Activated CD4-positive, alpha-beta T cell treated with anti-CD3 and anti-CD28 coated beads for 24 hours (primary cell): ENCODE measurements at places on chromosomes 2 and 18.

DNA sequence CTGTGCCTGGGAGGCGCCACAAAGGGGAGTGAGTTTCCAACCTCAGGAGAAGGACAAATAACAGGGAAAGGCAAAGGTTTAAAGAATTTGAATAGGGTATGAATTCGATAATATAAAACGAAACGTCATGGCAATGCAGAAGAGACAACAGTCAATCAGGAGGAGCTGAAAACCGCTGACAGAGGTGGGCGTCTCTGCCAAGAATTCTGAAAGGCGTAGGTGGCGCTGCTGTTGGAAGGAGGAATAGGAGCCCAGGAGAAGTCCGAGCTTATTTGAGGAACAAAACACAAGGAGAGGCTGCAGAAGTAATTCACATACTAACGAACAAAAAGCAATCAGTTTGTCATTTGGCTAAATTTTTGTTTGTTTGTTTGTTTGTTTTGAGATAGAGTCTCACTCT, 485.8 kb upstream of the POU3F3 start:
- DNase-seq = no peak

DNA sequence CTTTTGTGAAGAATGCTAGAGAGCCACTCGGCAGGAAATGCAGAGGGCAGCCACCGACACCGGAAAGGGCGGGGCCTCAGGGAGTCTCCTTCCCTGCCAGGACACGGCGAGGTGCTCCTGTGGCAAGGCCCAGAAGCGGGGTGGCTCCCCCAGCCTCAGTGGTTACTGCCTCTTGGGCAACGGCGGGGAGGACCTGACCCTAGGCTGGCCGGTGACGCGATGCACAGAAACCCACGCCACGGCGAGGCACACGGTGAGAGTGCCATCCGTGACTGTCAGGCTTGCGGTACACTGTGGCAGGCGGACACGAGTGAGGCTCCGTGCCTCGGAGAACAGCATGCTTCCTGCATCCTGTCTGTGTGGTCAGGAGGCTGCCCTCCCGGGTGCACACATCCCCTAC, 47.8 kb downstream of the ZAP70 start:
- peak; percentile 18 for DNase-seq

GRCh38 chr2:60297296-60298005, 256.0 kb downstream of the BCL11A start:
- no peak for DNase-seq

- DNase-seq = no peak
These were observed 135.3 kb downstream of the KLHL29 start for GRCh38 chr2:23520256-23520655.

- DNase-seq = no peak
These were observed 46.6 kb downstream of the ARL5A start for GRCh38 chr2:151781642-151782041.

DNA sequence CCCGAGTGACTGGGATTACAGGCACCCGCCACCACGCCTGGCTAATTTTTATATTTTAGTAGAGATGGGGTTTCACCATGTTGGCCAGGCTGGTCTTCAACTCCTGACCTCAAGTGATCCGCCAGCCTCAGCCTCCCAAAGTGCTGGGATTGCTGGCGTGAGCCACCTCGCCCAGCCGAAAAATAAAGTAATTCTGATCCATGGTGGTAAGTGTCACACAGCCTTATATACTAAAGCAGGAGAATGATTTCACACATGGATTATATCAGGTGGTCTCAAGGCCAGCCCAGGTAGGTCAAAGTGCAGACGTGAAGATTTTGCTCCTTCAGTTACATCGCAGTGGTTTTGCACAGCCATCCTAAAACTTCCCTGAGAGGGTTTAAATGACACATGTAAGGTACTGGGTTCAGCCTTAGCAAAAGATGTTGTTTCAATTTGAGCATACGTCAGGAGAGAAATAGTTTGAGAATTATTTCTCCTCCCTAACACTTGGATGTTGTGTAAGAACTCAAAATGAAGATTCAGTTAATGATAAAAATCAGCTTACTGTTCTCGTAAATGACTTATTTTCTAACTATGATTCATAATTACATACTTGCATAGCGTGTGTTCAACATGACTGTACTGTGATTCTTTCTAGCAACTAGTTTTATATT, 93.0 kb upstream of the SLC39A10 start:
- DNase-seq = no peak

DNA sequence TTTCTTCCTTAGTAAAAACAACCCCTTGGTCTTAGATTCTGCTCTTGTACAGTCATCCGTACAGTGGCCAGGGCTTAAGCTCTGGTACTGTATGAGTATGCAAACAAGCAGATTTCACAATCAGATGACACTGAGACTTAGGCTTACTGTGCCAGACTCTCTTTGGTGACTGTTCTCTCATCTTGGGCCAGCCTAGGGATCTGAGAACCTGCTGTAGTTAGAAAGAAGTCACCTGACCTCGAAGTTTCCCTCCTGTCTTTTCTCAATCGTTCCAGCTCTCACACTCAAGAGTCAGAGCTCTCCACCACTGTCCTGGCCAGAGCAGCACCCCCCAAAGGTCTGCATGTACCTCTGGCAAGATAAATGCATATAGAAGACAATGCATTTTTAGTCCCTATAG, 63.2 kb downstream of the ZEB2 start:
- no peak for DNase-seq

GRCh38 chr18:74291472-74291770, 342 bp downstream of the CYB5A start:
- no peak for DNase-seq

DNA sequence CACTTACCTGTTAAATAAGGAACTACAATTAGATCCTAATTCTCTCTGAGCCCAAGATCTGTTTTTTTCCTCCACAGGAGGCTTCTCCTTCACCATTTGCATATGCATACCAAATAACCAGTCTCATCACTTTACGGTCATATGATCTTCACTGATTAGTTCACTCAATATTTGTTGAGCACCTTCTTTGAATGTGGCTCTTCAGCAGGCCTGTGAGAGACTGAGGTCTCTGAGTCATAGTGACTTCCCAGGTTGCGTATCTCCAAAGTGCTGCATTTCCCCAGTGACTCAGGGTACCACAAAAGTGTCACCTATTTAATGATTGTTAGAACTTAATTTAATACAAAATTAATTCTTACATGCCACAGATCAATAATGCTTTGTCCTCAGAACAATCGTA, 108.8 kb upstream of the TRIB2 start:
- DNase-seq = no peak

- no peak for DNase-seq
These were observed 10.5 kb upstream of the TMSB10 start for GRCh38 chr2:84894758-84895520.

DNA sequence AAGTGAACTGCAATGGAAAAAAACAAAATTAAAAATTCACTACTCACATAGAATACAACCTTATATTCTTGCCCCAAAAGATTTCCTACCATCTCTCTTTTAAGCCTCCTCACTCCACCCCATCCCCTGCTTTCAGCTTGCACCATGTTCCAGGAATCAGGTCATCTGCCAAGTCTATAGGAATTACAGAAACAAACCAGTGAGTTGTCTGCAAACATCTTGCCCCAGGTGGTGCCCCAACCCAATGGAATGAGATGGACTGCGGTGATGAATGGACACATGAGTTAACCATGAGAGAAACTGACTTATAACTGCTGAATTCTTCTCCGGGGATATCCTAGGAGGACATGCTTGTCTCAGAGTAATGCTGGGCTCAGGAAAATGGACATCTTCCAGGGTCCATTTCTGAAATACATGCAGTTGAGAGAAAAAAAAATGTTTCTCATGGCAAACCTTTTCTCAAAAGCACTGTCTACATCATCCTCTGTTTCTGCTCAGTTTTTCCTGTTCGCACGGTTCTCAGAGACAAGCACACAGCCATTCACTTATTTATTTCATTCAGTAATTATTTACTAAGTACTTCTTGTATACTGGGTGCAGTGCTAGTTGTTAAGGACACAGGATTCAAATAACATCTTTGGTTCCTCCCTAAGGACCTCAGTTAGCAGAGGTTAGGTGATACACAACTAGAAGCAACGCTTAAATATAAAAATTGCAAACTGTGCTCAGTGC, 350.0 kb downstream of the RND3 start:
- no peak for DNase-seq

DNA sequence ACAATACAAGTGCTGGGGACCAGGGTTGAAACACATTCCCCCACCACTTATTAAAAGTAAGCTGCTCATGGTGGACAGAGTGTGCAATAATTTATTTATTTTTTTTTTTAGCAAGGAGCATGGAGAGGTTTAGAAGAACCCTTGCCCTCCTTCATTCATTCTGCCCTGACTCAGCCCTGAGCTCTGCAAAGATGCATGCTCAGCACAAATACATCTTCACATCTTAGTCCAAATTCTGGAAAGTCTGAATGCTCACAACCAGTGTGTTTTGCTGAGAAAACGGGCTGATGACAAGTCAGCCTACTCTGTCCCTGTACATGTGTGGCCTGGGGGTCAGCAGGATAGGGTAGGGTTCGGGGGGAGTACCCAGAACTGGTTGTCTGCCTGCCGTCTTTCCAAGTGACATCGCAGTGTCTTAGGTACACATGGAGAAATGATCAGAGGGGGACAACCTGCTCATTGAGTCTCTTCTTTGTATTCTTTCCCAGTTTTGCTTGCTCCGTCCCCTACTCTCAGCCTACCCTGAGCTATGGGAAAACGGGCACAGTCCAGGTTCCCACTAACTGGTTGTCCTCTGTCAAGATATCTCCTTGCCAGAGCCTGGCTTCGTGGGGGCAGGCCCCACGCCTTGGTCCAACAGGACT, 76.4 kb downstream of the ADD2 start:
- DNase-seq = no peak

DNA sequence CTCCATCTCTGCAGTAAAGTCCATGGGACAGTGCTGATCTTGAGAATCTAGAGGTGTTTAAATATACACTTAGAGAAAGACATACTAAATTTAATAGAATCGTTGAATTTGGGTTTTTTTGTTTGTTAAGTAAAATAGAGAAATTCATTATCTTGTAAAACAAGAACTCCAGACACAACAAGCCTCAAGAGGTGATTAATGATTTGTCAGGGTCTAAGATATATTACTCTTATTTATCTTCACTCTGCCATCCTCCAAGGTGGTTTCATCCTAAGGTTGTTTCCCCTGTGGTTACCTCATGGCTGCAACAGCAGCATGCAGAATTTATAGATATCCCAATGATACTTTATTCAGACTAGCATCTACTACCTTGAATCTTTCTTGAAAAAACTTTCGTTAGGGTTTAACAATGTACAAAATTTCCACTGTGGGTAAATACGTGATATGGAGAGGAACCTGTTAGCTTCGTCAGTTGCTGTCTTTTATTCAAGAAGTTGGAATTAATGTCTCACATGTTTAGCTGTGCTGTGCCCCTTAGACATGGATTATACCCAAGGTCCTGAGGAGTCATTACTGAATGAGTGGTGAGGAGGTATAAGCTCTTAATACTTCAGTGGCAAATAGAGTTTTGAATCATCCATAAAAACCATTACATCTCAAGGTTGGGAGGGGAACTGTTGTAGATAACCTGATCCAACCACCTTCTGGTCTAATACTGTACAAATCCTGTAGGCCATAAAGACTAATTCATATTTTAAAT, 128.0 kb downstream of the GPD2 start:
- DNase-seq = no peak

DNA sequence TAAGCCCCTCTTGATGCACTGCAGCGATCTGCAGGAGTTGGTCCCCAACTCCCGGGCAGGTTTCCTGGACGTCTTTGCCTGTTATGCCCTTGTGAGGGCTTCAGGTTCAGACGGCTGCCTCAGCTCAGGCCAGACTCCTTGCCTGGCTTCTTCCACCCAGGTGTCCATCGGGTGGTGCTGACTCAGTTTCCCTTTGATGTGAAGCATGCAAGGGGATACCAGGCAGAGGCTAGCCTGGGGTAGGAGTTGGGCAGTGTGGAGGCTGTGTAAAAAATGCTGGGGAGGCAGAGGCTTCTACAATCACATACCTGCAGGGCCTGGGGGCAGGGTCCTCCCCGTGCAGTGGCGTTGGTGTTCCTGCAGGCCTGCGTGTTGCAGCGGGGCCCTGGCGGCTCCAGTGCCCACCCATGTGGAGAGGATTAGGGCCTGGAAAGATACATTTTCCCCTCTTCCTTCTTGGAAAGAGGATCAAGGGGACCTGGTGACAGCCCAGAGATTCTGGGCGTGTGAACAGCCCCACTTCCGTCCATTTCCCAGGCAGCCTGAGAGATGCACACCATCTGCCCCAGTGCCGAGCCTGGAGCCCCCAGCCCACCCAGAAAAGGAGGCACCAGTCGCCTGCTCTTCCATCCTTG, 338.3 kb downstream of the DYSF start:
- no peak for DNase-seq

GRCh38 chr2:108806371-108807113, 20.0 kb downstream of the CCDC138 start:
- no peak for DNase-seq

GRCh38 chr2:47223980-47224379, 68.9 kb upstream of the STPG4 start:
- no peak for DNase-seq

DNA sequence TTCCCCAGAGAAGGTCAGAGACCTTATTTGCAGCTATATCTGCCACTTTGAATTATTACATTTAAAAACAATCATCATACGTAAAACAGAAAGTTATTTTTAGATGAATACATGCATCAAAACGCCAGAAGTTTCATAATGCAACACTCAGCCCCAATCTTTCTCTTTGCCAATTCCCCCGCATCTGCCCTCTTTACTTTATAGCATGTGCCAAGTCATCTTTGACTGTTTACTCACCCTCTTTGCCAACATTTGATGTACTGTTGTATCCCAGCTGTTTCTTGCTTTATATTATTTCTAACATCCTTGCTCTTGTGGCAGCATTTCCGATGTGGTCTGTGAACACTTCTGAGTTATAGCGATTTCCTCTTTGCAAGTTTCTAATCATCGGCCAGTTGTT, 86.2 kb downstream of the CRIM1 start:
- no peak for DNase-seq

GRCh38 chr2:170823088-170823897, 6.6 kb downstream of the GAD1 start:
- no peak for DNase-seq

DNA sequence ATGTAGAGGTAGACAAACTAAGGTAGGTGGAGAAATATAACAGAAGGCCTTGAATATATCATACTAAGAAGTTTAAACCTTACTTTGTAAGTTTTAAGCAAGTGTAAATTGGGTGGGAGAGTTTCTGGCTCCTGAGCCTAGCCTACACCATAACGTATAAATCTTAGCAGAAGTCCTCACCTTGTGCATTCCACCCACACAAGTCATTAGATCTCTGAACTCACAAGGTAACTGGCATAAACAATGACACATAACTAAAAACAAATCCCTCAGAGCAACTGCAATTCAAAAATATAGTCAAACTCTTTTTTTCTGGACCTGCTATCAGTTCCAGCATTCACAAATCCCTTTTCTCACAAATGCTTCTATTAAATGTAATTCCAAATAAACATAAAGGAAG, 9.4 kb downstream of the REV1 start:
- DNase-seq = no peak

GRCh38 chr2:24382363-24383073, 22.2 kb upstream of the ITSN2 start:
- DNase-seq = peak; percentile 25

DNA sequence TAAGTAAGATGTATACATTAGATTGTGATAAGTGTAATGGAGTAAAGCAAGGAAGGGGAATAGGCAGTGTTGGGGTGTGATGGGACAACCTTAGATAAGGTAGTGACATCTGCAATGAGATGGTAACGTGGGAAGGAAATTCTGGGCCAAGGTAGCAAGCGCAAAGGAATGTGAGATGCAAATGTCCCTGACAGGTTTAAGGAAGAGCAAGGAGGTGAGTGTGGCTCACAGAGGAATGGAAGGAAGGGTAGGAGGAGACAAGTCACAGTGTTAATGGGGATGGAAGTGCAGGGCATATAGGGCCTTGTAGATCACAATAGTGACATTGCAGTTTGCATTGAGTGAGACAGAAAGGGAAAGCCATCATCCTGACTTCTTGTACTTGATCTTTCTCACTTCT, 170.9 kb upstream of the FAM98A start:
- DNase-seq = no peak
